Stimulated activated CD8-positive, alpha-beta memory T cell treated with anti-CD3 and anti-CD28 coated beads, Interleukin-2, amount 100 ng/mL, for 1 hour (primary cell): ENCODE measurements at places on chromosomes 1 and 21.

GRCh38 chr1:72063364-72064044, 218.8 kb downstream of the NEGR1 start:
- DNase-seq: no peak

DNA sequence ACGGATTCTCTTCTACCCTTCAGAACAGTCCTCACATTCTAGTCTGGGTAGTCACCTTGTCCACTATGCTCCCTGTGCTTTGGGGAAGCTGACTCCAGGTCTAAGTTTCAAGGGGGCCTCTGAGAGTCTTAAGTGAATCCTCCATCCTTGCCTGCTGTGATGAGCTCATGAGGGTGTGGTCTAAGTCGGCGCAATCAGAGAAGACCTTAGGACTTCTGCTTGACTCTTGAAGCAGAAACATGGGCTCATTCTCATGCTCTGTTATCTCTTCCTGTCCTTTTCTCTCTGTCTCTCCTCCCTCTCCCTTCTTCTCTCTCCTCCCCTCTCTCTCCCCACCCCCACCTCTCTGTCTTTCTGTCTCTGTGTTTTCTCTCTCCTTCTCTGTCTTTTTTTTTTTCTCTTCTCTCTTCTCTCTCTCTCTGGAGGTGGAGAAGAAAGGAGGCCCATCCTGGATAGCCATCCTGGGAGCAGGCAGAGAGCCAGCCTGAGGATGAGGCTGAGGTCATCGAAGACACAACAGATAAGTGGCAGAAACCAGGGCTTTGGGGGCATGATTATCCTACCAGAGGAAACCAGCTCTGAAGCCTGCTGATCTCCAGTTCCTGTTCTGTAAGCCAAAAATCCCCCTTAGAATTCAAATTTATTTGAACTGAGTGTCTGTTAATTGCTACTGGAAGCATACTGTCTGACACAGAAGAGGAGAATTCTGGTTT, 245.6 kb downstream of the SIPA1L2 start:
- no peak for DNase-seq

GRCh38 chr1:92030656-92031107, 897 bp downstream of the EPHX4 start:
- no peak for DNase-seq

DNA sequence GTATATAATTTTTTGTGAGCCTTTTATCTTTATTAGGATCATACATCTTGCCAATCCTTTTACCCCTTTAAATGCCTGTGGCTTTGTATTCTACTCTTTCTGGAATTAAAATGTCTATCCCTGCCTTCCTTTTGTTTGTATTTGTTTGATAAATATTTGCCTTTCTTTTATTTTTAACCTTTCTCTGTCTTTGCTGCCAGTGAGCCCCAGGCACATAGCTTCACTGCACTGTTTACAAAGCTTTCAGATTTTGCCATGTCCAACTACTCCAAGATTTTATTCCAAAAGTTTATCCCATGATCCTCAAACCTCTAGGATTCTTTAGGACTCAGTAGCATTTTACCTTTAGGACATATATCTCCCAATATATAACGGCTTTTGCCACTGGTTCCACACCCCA, 281.2 kb downstream of the PAPPA2 start:
- no peak for DNase-seq

GRCh38 chr1:36851595-36851994, 182.7 kb downstream of the GRIK3 start:
- DNase-seq: no peak
